Epithelial cell of alveolus of lung (primary cell): ENCODE measurements at places on chromosomes 5 and 9. TPM values are rescaled to one million over a fixed set of nuclear protein-coding genes. Genes with fewer than 3 reads are reported as not detected.

CARTPT gene
- not detected in 2 replicates for total RNA-seq

DIAPH1 gene
- 25.1 and 49.1 TPM in 2 replicates for total RNA-seq

MAMDC2 gene
- 2.6 and 5.0 TPM in 2 replicates for total RNA-seq

CDH6 gene
- total RNA-seq, result 3.4 and 12.3 TPM in 2 replicates

ANXA6 gene
- 189 and 424 TPM in 2 replicates for total RNA-seq

OSMR gene
- 43.8 and 124 TPM in 2 replicates for total RNA-seq

TPRN gene
- 7.8 and 12.2 TPM in 2 replicates for total RNA-seq

ZNF454 gene
- 1.2 and 6.2 TPM in 2 replicates for total RNA-seq

ATP10B gene
- total RNA-seq, result not detected in 2 replicates

WDR38 gene
- not detected in 2 replicates for total RNA-seq
